Stimulated activated CD4-positive, alpha-beta T cell treated with anti-CD3 and anti-CD28 coated beads, TNF-alpha, amount 100 ng/mL, for 1 hour (primary cell): ENCODE measurements at places on chromosomes 2 and 18.

DNA sequence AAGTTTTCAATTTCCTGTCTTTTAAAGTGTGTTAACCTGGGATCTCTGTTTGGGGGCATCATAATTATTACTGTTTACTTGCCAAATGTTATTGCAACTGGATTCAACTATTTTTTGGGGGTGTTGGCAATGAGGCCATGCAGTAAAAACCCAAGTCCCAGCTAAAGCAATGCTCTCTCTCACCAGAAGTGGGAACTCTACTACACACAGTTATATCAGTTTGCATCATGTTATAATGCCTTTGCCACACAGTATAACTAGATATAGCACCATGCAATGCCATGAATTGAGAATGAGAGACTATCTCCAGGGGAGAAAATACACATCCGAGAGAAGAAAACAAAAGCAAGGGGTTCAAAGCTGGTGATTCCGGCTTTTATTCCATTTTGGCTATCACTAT is 79.0 kb downstream of the GCA start:
- no peak for DNase-seq

GRCh38 chr2:34037157-34037556 is 438.1 kb upstream of the FAM98A start:
- no peak for DNase-seq

DNA sequence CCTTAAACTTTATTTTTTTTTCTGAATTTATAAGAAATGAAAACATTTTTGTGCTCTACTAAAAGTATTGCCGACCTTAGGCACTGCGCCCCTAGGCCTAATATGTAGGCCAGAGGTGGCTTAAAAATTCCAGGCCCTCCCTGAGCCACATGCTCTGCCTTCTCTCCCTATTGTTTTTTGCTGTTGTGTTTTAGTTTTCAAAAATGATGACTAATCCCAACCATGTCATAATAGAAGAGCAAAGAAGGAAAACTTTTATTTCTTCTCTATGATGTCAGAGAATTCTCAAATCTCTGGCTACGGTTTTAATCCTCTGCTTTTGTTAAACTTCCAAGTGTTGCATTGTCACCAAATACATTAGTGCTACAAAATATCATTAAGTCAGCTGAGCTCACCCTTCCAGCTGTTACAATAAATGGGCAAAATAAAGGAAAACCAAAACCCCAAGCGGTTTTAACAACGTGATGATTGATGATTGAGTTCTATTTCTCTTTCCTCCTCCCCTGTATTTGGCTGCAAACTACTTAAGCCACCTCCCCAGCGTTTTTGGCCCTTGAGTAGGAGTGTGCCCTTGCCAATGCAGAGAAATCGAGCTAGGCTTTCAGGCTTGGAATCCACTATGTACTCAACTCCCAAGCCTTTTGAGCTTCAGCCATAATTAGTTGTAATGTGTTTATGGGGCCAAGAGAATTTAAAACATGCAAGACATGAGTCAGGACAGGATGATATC is 163.5 kb upstream of the POU3F3 start:
- DNase-seq, result no peak

- no peak for DNase-seq
Observed at GRCh38 chr2:32289165-32289999, 11.7 kb downstream of the YIPF4 start.

GRCh38 chr2:132798341-132798740 is 128.3 kb upstream of the LYPD1 start:
- no peak for DNase-seq

GRCh38 chr18:38944446-38945024 is 1378.9 kb upstream of the CELF4 start:
- DNase-seq, result no peak
